COR-L47 (cell line): ENCODE measurements at places on chromosomes 5 and 9.

DNA sequence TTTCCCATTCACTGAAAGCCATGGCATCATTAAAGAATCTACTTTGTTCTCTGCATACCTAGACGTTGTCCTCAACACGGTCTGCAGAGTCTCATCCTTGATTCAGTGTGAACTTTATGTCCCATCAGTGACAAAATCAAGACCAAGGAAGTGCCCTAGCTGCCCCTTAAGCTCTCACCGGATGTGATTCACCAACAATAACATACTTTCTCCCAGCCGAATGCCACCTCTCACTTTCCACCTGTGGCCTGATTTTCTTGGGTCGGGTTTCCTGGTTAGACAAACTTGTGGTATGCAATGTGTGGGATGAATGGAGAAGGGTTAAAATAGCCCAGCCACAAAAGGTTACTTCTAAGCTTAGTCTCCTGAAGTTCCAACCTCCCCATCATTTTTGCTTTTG lies 145.3 kb upstream of the PAPPA start:
- DNase-seq, result no peak

- DNase-seq, result no peak
These were observed 94.3 kb downstream of the TSSK1B start for GRCh38 chr5:113340537-113340936.

GRCh38 chr5:77946381-77947040 lies 170.4 kb upstream of the TBCA start:
- DNase-seq, result peak; percentile 68

GRCh38 chr9:136607334-136607919 lies 55.3 kb upstream of the EGFL7 start:
- DNase-seq, result no peak

GRCh38 chr5:127396490-127397155 lies 106.0 kb downstream of the MEGF10 start:
- DNase-seq, result no peak

DNA sequence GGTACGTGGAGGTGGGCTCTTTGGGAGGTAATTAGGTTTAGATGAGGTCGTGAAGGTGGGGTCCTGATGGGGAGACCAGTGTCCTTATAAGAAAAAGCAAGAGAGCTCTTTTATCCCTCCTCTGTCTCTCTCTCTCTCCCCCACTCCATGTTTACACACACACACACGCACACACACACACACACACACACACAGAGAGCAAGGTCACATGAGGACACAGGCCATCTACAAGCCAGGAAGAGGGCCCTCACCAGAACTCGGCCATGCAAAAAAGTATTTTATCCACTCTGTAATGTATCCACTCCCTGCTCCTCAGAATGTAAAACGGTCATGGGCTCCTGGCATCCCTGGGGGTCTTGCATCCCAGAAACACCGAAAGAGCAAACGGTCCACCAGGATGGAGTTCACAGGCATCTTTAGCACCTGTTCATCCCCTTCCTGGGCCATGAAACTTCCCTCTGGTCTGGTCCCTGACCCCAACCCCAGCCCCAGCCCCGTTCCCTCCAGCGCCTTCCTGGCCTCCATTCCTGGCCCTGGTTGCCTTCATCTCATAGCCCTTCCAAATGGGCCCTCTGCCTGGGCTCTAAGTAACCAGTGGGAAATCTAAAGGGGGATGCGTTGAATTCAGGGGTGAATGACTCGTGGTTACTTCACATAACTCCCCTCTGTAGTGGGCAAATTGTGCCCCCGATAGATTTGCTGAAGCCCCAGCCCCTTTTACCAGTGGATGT lies 88.8 kb downstream of the NSUN2 start:
- DNase-seq, result no peak

GRCh38 chr9:16414451-16414850 lies 456.0 kb downstream of the BNC2 start:
- no peak for DNase-seq

GRCh38 chr9:3960661-3961144 lies 339.2 kb downstream of the GLIS3 start:
- DNase-seq, result no peak

DNA sequence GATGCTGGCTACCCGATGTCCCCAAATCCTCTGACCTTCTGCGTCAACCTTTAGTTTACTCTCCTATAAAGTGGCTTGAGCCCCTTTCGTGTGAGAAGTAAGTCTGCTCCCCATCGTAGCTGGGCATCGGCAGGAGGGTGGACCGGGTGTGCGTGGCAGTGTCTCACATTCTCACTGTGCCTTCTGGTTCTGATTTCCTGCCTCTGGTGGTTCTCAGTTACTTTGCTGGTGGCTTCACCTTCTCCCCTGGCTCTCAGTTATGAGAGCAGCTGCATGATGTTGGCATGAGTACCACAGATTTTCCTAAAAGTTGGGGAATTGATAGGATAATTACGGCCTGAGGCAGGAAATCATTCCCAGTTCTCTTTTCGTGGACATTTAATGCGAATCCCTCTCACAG lies 47.0 kb upstream of the RPS23 start:
- no peak for DNase-seq

- DNase-seq, result no peak
These were observed 98.3 kb downstream of the MRPL36 start for GRCh38 chr5:1701216-1701864.

GRCh38 chr5:32773944-32774343 lies 62.8 kb downstream of the NPR3 start:
- no peak for DNase-seq

DNA sequence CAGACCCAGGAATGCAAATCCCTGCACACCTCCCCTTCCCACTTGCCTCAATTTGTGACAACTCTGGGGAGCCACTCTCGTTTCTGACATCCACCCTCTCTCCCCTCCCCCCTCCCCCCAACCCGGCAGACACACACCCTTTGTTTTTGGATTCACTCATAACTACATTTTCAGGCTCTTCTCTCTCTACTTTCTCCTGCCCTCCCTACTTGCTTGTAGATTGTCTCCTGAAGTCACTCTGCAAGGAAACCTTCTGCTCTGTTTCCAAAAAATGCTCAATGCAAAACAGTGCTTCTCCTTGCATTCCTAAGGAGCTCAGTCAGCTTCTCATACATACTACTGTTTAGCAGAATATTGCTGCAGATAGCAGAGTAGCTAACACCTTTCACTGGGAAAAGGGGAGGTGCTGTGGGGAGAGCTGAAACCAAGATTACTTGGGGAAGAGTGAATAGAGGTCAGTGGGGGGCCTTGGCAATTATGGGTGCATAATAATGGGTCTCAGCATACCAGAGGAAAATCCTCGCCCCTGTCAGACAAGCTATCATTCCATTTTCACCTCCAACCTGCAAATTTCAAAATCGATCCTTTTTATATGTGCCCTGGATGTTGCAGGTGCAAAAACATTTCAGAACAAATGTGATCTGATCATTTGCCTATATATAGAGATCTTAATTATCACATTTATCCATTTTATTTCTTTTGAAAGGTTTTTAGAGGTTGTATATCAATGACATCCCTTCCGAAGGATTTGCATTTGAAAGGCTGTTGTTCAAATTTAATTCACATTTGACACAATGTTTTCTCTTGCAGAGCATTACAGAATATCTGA lies 1860.7 kb upstream of the WWC1 start:
- DNase-seq, result no peak

DNA sequence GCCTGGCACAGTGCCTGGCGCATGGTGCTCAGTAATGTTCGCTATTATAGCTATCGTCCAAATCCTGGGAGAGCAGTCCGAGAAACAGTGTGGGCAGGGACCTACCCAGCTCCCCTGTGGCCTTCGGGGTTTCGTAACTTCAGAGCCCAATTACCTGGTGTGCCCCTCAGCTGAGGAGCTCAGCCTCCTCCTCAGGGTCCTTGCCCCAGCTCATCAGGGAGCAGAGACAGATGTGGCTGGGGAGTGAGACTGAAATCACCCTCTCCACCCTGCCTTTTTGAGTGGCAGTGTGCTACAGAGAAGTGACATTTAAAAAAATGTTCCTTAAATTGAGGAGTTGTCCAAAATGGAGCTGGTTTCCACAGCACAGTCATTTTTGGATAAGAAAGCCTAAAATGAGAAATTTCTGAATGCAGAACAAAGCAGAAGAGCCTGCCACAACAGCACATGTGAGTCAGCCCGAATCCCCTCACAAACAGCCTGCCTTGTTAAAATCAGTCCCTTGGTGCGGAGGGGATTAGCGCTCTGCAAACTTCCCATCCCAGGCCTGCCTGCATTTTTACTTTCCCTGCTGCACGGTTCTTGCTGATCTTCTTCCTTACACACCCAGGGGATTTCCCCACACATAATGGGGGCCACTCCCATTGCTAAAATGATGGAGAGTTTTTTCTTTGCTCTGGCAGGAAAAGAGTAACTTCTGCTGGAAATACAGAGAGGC lies 78.1 kb upstream of the PITX1 start:
- no peak for DNase-seq

DNA sequence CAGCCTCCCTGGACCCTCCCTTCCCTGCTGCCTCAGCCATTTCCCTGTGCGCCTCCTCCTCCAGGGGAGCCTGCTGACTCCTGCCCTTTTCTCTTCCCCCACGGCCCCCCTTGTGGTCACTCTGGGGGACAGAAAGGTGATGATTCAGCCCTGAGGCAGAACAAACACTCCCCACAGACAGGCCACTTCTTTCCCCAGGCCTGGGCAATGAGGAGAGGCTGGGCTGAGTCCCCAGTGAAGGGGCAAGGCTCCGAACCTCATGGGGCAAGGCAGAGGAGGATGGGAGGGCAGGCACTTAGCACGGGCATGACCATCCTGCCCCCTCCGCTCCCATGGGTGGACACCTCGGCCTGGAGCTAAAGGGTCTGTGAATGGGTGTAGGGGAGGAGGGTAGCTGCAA lies 21.0 kb downstream of the CSF1R start:
- DNase-seq, result no peak

DNA sequence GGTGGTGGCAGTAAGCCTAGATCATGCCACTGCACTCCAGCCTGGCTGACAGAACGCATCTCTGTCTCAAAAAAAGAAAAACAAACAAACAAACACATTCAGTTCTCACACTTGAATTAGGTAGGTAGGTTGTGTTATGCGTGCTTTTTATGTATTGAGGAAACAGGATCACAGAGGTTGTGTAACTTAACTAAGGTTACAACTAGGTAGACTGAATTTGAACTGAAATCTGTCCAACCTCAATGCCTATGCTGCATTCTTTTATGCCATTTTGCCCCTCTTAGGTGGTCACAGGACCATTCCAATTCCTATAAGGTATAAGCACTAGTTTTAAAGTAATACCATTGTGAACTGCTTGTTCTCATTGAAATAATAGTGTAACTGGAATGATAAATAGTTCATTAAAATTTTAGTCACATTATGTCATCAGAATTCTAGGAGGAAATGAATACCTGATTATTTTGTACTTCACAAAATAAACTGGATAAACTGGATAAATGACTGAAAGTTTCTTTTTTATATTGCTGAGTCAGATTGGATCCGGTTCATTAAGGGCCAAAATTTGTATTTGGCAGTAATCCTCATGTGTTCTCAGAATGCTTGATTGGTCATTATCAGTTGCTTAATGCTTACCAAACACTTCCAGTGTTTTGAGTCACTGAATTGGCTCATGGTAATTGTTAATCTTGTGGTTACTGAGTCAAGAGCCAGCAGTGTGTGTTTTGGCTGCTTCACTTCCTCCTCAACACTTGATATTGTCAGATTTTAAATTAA lies 7.1 kb downstream of the UBAP1 start:
- DNase-seq, result peak; percentile 12

DNA sequence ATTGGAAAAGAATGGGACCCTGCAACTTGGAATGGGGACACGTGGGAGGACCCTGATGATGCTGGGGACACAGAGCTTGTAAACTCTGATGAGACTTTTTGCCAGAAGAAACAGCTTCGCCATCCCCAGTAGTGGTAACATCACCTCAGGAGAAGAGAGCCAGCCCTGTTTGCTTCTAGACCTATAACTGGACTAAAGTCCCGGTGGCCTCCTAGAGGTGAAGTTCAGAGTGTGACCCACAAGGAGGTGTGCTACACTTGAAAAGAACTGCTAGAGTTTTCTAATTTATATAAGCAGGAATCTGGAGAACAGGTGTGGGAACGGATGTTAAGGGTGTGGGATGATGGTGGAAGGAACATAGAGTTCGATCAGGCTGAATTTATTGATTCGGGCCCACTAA lies 19.8 kb downstream of the NSA2 start:
- DNase-seq, result no peak

DNA sequence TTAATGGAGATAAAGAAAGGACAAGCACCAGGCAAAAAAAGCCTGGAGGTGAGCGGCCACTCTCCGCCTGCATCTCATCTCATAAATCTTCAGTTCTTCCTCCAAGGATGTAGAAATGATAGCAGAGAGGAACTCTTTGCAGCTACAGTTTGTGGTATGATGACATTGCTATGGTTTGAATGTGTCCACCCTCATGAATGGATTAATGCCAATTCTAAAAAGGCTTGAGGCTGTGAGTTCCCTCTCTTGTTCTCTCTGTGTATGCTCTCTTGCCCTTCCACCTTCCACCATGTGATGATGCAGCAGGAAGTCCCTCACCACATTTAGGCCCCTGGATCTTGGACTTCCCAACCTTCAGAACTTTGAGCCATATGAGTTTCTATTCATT lies 126.4 kb downstream of the SPOCK1 start:
- DNase-seq, result no peak

DNA sequence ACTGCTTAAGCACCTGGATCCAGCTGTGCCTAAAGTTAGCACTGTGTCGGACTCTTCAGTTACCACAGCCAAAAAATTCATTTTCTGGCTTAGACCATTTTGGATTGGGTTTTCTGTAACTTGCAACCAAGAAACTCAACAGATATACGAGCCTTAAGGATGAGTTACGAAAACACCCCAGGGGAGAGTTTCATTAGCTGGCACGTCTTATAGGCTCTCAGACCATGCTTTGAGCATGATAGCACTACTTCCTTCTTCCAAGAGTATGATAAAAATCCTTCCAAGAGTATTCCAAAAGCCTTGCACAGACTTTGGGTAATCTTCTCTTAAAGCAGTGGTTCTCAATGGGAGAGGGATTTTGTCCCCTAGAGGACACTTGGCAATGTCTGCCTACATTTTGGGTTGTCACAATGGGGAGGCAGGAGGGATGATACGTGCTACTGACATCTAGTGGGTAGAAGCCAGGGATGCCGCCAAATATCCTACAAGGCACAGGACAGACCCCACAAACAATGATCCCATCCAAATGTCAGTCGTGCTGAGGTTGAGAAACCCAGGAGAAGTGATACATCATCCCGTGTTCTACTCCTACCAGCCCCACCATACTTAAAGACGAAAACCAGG lies 64.8 kb downstream of the SMIM23 start:
- DNase-seq, result peak; percentile 18

DNA sequence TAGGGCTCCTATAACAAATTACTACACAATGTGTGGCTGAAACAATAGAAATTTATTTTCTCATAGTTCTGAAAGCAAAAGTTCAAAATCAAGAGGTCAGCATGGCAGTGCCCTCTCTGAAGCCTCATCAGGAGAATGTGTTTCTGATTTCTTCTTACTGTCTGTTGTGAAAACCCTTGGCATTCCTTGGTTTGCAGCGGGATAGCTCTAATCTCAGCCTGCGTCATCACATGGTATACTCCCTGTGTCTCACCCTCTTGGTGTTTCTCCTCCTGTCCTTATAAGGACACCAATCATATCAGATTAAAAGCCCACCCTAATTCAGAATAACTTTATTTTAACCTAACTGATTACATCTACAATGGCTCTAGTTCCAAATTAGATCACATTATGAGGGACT lies 87.5 kb upstream of the CDH9 start:
- DNase-seq, result no peak
